ENCODE measurements at places on chromosomes 11 and 22.

DNA sequence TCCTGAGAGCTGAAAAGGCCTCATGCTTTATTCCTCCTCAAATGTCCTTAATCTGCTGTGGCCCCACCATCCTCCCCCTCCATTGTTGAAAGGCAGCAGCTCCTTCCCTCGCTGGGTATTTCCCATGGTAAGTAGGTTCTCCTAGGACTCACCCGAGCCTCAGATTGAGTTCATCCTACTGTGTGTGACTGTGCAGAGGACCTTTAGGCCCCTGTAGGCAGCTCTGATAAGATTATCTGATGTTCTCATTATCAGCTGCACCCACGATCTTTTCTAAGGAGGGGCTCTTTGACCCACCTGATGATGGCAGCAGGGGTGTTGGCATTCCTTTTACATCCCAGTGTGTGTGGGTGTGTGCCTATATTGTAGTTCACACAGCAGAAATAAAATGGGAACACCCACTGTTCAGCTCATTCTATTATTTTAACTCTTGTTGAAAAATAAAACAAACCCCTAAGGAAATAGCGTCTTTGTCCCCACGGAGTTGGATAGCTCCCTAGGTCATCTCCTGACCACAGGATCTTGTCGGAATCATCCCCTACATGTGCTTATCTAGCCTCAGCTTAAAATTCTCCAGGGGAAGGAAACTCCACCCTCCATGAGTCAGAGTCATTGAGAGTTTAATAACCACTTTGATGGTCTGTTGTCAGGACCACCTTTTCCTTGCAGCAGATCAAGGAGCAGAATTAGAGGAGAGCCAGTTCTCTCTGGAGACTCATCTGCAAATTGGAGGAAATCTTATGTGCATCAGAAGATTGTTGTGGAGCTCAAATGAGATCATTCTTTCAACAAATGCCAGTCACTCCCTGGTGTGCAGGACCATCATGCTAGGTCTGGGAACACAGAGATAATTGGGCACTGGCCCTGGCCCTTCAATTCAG is 19.3 kb downstream of the ENDOD1 start:
- no peak for DNase-seq

- DNase-seq: no peak
These were observed 111.1 kb downstream of the MYO18B start for GRCh38 chr22:25853078-25853477.

DNA sequence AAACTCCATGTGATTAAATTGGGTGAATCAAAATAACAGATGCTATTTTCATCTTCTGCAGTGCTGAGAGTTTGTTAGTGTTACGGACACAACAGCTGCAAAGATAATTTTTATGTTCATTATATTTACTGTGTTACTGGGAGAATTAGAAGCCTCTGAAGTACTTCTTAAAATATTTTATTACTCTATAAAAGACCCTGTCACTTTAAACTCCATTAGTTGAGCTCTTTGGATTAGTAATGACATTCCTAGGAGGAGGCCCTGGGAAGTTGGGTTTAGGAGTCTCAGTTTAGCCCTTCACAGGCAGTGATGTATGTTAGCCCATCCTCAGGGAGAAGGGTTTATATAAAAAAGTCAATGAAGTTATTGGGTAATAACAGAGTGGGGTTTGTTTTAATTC is 596.7 kb downstream of the JRKL start:
- no peak for DNase-seq

- no peak for DNase-seq
These were observed 134.7 kb upstream of the PGR start for GRCh38 chr11:101264306-101264705.
